ENCODE measurements at places on chromosomes 12 and 14.

GRCh38 chr12:124833693-124834122 is 30.0 kb downstream of the SCARB1 start:
- DNase-seq, result no peak

DNA sequence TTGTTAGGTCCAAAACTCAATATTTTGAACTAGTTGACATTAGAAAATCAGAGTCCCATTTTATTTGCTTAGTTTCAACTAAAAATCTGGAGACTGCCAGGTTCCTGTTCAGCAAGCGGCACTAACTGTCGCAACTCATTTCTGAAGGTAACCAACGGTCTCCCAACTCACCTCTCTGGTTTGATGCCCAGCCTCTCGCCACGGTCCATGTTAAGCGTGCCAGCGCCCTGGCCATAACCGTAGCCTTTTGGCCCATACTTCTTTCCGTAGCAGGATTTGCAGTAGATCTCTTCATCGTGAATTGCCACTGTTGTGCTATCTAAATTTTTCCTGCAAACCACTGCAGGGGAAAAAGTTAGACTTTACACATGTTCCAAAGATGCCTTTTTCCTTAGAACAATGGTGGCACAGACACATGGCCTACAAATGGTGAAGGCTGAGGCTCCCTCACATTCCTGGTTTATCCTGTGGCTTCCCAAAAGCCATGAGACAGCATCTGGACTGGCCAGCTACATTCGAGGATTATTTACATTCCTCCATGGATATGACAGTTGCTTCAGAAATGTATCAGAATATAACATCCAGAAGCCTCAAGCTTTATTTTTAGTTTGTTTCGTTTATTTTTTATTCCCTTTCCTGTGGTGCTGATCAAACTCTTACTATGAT is 15.7 kb downstream of the CSRP2 start:
- DNase-seq, result no peak

GRCh38 chr12:112685321-112685720 is 106.2 kb upstream of the RPH3A start:
- no peak for DNase-seq

DNA sequence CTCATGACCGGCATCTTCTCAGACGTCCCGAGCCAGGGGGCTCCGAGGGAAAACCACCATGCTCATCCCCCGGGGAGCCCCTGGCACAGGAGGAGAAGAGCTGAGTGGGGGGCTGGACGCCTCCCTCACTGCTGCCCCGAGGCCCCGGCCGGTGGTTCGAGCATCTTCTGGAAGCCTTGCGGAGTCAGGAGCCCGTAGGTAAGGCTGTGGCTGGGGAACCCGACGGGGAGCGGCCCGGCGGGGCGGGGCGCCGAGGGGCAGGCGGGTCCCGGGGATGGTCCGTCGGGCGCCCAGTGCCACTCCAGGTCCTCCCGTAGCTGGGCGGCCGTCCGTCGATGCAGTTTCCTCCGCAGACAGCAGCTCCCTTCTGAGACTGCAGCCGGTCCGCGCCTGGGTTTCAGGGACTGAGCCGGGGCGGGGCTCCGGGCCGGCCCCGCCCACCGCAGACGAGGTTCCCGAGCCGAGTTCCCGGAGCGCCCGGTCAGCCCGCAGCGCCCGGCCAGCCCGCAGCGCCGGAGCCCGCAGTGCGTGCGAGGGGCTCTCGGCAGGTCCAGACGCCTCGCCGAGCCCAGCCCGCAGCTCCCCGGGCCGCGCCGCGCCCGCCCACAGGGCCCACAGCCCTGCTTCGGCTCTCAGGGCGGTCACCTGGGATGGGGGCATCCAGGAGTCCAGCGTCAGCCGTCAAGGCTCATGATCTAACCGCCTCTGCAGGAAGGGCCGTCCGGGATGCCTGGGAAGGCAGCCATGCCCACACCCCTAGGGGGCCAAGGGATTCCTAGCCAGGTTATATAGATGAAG is at the start of gene PGF:
TSS of gene PGF (minus strand) at position 369 of the 798 bp plus-strand sequence. CDS start at position 14, 355 bp downstream.
- DNase-seq, result no peak

- DNase-seq, result no peak
These were observed 37.5 kb upstream of the FBLN5 start for GRCh38 chr14:91985008-91985407.

Measured in renal cortex interstitium (tissue), 15 donors.